CD8-positive, alpha-beta T cell (primary cell): ENCODE measurements at places on chromosomes 13 and 19.

DNA sequence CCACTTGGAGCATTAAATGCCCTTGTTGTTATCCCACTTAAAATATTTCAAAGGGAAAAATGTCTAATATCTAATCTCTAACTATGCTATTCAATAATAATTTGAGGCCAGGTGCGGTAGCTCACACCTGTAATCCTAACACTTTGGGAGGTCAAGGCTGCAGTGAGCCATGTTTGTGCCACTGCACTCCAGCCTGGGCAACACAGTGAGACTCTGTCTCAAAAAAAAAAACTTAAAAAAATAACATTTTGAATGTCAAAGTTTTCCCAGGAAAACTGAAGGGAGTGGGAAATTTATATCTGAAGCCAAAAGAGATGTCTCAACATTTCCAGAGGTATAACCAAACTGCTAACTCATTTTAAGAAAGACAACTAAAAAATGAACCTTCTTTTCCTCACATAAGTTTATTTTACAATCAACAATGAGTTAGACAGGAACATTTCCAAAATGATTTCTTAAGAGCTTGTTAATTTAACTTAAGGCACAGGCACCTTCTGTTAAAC lies 47.9 kb downstream of the CAB39L start:
- no peak for DNase-seq

GRCh38 chr13:74889321-74889720 lies 592.6 kb downstream of the TBC1D4 start:
- no peak for DNase-seq

DNA sequence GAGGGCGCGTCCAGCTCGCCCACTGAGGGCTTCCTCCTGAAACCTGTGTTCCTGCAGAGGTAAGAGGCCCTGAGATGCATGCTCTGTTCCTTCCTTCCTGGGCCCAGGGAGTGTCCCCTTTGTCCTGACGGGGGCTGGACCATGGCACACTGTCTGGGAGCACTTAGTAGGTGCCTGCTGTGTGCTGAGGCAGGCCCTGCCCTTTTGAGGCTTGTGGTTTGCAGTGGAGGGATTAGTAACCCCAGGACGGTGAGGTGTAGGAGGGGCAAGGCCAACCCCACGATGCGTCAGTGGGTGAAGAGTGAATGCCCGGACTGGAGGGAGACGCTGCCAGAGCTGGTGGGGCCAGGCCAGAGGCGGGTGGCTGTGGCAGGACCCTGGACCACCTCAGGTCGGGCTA lies 11.2 kb upstream of the F2RL3 start:
- DNase-seq: no peak

- DNase-seq: no peak
Observed at GRCh38 chr19:3133793-3134116, 2.1 kb upstream of the GNA15 start.

DNA sequence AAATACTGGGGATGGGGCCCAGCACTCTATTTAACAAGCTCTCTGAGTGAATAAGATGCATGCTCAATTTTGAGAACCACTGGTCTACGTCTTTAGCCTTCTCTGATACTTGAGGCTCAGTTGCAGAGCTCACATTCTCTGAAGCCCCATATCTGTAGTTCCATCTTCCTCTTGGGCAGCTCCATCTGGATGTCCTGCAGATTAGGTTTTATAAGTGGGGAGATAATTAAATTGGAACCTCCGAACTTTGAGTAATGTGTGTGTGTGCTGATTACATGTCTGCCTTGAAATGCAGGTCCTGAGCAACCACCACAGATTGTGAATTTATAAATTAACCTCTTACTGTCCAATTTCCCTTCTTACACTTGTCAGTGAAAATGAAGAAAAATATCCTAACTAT lies 7.2 kb upstream of the RASL11A start:
- DNase-seq: no peak

DNA sequence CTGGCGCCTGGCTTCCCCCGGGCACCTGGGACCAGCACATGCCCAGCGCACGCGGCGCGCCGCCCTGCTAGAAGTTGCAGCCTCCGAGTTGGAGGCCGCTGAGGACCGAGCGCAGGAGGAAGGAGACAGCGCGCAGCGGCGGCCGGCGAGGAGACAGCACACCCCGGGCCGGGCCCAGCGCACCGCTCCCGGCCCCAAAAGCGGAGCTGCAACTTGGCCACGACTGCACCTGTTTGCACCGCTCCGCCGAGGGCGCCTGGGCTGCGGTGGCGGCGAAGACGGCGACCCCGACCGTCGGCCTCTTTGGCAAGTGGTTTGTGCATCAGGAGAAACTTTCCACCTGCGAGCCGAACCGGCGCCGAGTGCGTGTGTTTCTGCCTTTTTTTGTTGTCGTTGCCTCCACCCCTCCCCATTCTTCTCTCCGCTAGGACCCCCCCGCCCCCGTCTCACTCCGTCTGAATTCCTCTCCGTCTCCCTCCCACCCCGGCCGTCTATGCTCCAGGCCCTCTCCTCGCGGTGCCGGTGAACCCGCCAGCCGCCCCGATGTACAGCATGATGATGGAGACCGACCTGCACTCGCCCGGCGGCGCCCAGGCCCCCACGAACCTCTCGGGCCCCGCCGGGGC lies at the start of gene SOX1:
TSS of gene SOX1 (plus strand) at position 34 of the 626 bp plus-strand sequence. CDS start at position 544, 510 bp downstream.
- peak; percentile 18 for DNase-seq

DNA sequence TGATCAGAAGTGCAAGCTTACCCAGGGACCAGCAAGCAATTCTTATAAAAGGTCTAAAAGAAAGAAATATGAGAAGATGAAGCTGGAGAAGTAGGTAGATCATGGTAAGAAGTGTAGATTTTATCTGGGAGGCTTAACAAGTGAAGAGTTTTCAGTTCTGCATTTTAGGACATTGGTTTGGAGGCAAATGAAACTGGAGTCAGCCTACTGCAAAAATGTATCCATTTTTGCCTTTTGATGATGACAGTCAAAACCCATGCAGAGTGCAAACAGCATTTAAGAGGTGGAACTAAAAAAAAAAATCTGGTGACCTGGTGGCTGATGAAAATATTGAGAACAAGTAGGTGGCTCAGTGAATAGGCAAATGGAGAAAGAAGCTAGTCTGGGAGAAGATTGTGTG lies 216.9 kb downstream of the DNAJC15 start:
- DNase-seq: no peak

DNA sequence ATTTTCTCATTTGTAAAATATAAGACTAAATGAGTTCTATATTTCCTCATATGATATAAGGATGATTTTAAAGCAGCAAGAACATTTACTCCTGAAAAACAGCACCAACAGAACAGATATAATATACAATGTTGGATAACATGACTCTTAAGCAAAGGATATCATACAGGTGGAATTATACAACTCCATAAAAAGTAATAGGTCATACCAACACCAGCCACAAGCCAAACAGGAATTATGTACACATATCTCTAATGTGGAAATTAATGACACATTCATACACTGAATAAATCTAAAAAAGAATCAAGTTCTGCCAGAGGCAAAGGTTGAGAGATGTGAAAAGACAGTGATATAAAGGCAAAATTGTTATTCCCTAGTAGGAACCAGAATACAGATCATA lies 25.9 kb downstream of the INTS6 start:
- DNase-seq: no peak

- DNase-seq: no peak
Observed at GRCh38 chr13:47588676-47589075, 412.4 kb downstream of the SUCLA2 start.

GRCh38 chr13:46176756-46177155 lies 5.2 kb downstream of the LCP1 start:
- DNase-seq: no peak

DNA sequence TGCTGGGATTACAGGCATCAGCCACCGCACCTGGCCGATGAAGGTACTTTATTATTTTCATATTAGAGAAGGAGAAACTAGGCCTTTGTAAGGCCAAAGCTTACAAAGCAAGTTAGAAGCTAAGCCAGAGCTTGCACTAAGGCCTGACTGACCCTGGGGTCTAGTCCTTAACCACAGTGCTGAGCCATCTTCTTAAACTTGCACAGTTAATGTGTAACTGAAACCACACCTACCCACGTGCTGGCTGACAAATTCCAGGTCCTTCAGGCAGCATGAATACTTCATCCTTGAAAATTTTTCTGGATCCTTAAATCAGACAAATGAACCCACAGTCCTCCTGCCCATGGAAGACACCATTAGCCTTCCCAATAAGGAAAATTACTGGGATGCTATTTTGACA lies 880.6 kb downstream of the UQCRFS1 start:
- no peak for DNase-seq
